ENCODE measurements at places on chromosomes 3 and 15.

DNA sequence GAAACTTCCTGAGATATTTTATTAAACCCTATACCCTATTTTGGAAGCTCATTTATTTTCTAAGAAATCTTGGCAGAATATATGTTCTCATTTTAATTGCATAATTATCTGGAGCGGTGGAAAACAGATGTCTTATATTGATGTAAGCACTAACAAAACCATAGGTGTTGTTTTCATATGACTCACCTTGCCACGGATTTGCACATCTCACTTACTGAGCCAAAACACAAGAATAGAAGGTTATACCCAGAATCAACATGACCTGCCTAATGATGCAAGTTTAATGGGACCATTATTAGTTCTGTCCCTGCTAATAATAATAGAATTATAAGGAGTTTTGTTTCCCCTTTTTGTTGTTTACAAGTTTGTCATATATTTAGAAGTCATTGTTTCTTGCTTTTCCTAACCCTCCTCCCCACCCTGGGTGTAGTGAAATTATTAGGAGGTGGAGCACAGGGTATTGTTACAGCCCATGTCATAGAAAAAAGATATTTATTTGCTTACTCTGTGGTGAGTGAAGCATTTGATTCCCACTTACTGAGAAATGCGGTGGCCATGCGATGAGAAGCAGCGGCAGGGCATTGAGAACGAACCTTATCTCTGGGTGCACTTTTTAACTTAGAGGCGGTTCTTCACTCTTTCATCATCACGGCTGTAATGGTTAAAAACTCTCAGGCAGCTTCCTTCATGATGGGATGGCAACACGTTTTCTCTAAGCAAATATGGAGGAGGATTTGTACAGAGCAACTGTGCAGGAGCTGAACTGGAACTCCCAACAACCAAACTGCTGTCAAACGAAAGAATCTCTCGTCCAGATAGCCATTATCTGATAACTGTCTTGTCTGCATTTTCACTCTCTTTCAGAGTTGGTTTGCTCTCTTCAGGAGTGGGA, 521 bp downstream of the IL5RA start:
- no peak for DNase-seq

- DNase-seq = no peak
These were observed 28.4 kb downstream of the PCSK6 start for GRCh38 chr15:101461097-101461496.

- no peak for DNase-seq
These were observed 3.8 kb downstream of the CHRNA7 start for GRCh38 chr15:32034106-32034505.

DNA sequence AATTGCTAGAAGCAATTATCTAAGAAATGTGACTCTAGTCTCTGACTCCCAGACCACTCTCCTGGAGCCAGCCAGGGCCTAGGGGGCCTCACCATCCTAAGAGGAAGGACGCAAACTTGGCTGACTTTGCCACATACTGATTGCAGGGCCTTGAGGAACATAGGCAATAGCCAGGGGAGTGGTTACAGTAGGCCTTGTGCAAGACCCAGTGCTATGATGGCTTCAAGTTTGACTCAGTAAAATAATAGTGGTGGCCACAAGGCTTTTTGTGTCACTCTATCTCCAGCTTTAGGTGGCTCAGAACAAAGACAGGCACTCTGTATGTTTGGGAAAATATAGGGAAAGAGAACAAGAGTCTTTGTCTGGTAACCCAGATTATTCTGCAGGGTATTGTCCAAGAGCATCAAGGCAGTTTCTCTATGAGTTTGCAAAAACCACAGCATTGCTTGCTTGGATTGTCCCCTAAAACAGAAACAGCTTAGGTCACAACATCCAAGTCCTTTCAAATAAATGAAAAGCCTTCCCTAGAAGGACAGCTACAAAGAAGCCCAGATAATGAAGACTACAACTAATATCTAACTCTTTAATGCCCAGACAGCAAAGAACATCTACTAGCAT, 631.5 kb downstream of the PYDC2 start:
- DNase-seq = no peak

DNA sequence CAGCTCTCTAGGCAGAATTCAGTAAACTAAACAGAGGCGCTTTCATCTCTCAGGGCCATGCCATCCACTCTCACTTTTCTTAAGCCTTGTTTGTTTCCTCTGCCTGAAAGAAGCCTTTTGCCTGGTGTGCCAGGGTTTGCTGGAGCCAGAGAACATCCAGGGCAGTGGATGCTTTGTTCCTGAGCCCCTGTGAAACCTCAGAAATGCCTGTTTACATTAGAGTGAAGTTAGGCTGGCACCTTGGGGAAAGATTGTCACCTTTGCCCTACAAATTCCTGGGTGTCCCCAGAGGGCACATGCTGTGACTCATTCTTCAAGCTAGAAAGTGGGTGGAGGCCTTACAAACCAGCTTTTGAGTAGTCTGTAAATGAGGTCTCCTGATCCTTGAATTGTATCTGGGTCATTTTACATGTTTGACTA, 10.7 kb upstream of the TRAK1 start:
- no peak for DNase-seq

DNA sequence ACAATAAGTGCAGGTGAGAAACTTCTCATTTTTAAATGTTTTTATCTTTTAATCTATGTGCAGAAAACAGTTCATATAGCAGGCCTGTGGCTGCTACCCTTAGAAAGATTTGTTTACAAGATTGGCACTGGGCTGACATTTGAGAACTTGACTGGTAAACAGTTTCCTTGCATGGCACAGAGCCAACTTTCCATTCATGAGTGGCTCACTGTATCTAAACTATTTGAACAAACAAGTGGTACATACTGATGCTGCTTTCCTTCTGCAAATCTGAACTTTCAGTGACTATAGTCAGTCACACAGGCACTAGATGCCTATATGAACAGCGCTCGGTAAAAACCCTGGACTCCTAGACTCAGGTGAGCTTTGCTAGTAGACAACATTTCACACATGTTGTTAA, 6.3 kb upstream of the GTPBP8 start:
- DNase-seq = no peak

- no peak for DNase-seq
These were observed 10.5 kb upstream of the C3orf49 start for GRCh38 chr3:63808633-63809032.

- DNase-seq = no peak
These were observed 16.9 kb upstream of the RBPMS2 start for GRCh38 chr15:64792282-64792681.

DNA sequence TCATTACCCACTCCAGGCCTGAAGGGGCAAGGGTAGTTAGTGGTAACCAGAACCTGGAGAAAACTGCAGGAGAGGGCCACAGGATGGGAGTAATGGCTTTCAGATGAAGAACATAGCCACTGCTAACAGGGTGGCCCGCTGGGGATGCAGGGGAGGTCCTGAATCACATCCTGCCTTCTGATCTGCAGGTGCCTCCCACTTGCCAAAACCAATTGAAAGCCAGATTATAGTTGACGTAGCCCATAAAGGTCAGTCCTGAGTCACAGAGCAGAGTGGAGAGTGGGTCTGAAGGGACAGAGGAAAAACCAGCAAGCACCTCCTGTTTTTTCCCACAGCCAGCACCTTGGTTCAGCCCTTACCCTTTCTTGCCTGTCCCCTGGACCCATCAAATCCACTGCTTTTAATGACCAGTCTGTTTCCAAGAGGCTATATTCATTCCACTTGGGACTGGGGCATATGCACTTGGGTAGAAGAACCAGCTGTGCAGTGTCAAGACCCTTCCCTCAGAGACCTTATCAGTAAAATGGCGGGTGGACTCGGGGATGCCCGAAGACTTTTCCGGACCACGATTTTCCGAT, 646 bp upstream of the SLC35G2 start:
- DNase-seq = no peak

DNA sequence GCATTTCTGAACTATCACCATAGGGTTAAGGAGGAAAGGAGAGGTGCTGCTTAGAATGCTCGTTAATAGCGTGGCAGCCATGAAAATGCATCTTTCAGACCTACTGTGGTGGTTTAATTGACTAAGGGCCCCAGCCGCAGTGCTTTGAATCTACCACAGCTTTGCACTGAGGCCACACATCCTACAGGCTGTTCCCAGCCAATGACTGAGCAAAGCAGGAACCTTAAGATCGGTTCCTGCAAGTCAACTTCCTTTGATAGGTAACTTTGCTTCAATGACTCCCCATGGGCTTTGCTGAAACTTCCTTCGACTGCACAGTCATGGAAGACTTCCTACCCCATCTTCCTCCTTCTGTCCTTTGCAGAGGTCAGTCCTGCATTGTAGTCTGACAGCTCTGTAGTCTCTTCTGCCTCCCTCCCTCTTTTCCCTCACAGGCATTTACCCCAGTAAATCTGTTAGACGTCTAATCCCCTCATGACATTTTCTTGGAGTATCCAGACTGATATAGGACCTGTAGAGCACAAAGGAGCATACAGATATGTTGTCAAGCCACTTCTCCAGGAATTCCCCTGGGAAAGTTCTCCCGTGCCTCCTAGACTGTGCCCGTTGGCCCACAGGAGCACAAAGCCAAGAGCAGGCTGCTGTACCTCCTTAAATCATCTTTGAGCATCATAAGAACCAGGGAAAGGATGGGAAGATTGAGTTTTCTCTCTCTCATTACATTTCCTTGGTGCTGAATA, 2.6 kb upstream of the BCL2A1 start:
- DNase-seq = no peak

GRCh38 chr3:16334909-16335308, 69.9 kb downstream of the OXNAD1 start:
- no peak for DNase-seq

DNA sequence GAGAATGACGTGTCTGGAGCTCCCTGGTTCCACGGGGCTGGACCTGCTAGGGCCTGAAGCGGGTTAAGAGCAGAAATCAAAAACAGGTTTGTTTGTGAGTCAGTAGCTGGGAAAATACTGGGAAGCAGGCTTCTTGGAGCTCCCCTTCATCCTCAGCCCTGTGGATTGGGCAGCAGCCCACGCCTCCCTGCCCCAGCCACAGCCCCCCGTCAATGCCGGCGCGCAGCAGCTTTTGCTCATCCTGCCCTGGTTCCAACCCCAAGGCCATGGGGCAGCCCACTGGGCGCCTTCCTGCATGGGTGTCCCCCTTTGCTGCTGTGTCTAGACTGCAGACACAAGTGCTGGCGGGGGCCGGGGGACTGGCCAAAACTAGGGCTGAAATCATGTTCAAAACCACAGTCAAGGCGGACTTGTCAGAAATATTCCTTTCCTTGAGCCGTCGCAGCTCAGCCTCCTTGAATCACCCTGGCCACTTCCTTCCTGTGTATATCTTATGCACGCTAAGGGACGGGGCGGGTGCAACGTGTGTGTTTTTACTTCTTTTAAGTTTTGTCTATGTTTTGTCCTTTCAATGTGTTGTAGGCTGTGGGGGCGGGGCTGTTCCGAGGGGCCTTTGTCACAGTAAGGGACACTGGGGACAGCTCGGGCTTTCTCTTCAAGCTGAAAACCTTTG, 108.1 kb downstream of the KLF13 start:
- DNase-seq = no peak

- DNase-seq = no peak
These were observed 204.8 kb downstream of the CDIN1 start for GRCh38 chr15:36784098-36784670.

GRCh38 chr3:182241766-182242488, 530.2 kb downstream of the SOX2 start:
- DNase-seq = no peak

- DNase-seq = no peak
These were observed 219.6 kb downstream of the MTHFS start for GRCh38 chr15:79677241-79677640.

- no peak for DNase-seq
These were observed 247.1 kb upstream of the P2RY1 start for GRCh38 chr3:152587861-152588260.

GRCh38 chr3:72998466-72998865, 1.9 kb downstream of the PPP4R2 start:
- no peak for DNase-seq

- no peak for DNase-seq
These were observed 74.3 kb downstream of the LIPC start for GRCh38 chr15:58506064-58506490.

DNA sequence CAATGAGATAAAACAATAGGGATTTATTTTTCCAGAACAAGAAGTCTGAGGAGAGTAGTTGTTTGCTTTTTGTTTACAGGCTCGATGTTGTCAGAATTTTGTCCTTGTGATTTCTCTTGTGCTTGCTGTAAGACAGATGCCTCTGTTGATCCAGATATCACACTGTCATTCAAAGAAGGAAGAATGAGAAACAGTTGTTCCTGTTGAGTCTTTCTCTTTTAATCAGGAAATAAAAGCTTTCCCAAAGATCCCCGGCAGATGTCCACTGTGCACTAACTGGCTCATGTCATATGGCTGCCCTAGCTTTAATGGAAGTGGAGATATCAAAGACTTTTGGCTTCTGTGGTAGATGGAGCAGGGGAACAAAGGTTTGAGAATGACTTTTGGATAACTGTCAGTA, 6.8 kb downstream of the SERPINI1 start:
- no peak for DNase-seq

- peak; percentile 93 for DNase-seq
These were observed 3.7 kb downstream of the BMF start for GRCh38 chr15:40104865-40105516.

GRCh38 chr3:130925628-130926027, 31.7 kb downstream of the ATP2C1 start:
- no peak for DNase-seq

DNA sequence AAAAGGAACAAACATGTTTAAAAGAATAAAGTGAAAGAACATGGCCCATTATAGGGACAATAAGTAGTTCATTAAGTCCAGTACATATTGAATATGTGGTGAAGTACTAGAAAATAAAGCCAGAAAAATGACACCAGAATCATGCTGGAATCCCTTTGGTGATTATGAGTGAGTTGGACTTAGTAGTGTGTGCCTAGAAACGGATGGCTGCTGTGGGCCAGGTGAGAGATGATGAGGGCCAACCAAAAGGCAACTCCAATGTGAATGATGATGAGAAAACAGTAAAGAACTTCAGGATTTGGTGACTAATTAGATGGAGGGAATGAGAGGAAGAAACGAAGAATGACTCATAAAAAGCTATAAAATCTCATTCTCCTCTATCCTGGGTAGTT, 3.3 kb downstream of the CRYGS start:
- DNase-seq = no peak

DNA sequence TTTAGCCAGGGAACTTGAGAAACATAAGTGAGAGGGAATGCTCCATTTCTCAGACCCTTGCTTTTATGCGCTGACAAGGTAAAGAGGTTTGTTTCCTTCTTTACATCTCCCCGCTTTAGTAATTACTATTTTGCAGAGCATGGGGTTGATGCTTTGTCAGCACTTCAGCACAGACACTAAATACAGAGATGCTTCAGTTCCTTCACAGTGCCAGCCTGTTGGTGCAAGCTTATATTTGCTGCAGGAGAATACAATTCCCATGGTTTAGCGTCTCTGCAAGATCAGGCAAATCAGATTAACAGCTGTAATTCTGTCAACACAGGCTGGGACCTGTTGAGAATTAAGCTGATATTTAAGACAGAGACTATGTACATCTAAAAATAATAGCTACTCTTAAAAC, 2.9 kb downstream of the FMN1 start:
- no peak for DNase-seq

DNA sequence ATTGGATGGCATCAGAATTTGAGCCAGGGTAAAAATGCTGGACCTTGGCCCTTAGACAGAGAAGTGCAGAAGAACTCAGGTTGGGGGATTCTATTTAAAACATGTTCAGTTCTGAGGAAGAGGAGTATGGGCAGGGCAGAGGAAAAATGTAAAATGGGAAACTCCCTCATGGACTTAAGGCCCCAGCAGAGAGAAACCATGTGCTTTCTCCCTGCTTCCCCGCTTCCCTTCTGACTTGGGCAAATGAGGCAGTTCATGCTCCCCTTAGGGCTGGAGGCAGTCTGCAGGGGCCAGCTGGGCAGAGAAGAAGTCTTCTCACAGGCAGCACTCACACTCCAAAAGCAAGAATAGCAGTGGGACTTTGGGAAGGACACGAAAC, 9.9 kb upstream of the NUDT16 start:
- no peak for DNase-seq

GRCh38 chr15:77541421-77542181, 91.1 kb downstream of the LINGO1 start:
- DNase-seq = no peak
